Lower lobe of right lung (tissue), 2 donors: ENCODE measurements at places on chromosomes 12 and 14.

DNA sequence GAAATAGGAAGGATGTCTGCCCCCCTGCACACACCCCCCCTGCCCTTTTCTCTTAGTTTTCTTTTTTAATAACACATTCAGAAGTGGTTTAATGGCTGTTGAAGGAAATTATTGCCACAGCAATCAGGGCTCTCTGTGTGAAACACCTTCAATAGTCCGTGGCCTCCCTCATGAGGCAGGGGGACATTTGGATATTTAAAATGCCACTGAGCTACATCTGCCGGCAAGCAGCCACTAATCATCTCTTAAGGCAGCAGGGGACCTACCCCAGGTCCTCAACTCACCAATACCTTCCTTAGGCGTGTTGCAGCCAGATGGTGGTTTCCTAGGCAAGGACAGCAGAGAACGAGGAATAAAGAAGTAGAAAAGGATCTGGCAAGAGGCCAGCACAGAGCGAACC is 283.2 kb downstream of the TTC8 start:
- no peak for DNase-seq

DNA sequence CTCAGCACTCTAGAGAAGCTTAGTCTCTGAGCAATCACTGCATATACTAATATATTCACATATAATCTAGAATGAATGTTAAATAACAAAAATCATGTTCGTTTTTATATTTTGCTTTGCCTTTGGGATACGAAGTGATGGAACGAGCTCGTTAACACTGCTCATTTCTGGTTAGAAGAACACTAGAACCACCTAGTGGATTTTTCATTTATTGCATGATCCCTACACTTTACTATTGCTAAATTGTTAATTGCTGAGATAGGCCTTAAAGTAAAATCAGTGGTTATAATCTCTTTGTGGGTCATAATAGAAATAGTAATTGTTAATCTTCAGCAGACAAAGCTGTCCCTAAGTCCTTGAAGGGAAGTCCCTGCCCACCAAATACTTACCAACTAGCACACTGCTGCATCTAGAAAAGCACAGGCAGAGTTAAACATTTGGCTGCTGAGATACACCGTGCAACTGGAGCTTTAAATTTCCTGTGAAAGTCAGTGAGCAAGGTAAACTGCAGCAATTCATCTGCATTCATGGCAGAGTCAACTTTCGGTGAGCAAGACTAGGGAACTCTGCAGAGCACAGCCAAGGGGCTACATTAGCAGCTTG is 353.7 kb downstream of the APAF1 start:
- DNase-seq: no peak

- DNase-seq: no peak
Measured at GRCh38 chr12:117227000-117227653, 36.9 kb upstream of the FBXO21 start.

GRCh38 chr14:39266871-39267607 is 33.3 kb downstream of the MIA2 start:
- DNase-seq: peak; percentile 91

- DNase-seq: no peak
Measured at GRCh38 chr14:21032326-21033132, 2.1 kb downstream of the RNASE13 start.

- no peak for DNase-seq
Measured at GRCh38 chr12:7832059-7832696, 40.5 kb downstream of the SLC2A14 start.

- no peak for DNase-seq
Measured at GRCh38 chr14:23362200-23362599, 2.8 kb downstream of the EFS start.

GRCh38 chr12:103469719-103470118 is 26.0 kb downstream of the C12orf42 start:
- no peak for DNase-seq
